ENCODE measurements at places on chromosomes 1 and 21. TPM values are rescaled to one million over a fixed set of nuclear protein-coding genes. Genes with fewer than 3 reads are reported as not detected.

- no peak for DNase-seq
These were observed 22.3 kb downstream of the ABCA4 start for GRCh38 chr1:94098585-94099111.

DNA sequence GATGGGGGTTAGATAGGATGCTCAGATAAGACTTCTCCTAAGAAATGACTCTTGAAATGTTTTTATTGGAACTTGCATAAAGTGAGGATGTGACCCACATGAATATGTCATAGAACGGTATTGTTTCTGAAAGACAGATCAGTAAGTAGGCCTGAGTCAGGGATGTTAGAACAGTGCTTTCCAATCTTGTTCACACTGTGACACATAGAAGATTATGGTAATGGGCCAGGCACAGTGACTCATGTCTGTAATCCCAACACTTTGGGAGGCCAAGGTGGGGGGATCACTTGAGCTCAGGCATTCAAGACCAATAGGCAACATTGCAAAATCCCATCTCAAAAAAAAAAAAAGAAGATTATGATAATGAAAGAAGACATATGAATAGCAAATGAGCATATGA, 32.9 kb downstream of the FMO4 start:
- no peak for DNase-seq

Gene JAK1
- total RNA-seq, result 37.5 TPM

DNA sequence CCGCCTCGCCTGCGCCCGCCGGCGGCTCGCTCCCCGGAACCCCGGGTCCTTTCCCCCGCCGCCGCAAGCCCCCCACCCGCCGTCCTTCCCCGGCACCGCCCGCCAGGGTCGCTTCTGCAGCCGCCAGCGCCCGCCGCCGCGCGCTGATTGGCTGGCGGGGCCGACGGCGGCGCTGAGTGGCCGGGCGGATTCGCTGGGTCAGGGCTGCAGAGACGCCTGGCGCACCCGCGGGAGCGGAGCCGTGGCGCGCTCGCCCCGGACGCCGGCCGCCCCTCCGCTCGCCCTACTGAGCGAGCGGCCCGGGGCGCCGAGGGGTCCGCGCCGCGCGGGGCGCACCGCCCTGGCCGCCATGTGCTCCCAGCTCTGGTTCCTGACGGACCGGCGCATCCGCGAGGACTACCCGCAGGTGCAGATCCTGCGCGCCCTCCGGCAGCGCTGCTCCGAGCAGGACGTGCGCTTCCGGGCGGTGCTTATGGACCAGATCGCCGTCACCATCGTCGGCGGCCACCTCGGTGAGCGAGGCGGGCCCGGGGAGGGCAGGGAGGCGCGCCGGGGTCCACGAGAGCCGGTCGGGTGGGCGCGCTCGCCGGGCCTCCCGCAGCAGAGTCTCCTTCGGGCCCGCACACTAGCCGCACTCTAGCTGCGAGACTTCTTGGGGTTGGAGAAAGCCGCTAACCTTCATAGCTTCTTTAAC, at the start of gene RIMKLA:
Gene RIMKLA (plus strand): TSS at position 207 of the 694 bp plus-strand sequence. CDS start 143 bp downstream, at position 350.
- DNase-seq, result peak; percentile 83

DNA sequence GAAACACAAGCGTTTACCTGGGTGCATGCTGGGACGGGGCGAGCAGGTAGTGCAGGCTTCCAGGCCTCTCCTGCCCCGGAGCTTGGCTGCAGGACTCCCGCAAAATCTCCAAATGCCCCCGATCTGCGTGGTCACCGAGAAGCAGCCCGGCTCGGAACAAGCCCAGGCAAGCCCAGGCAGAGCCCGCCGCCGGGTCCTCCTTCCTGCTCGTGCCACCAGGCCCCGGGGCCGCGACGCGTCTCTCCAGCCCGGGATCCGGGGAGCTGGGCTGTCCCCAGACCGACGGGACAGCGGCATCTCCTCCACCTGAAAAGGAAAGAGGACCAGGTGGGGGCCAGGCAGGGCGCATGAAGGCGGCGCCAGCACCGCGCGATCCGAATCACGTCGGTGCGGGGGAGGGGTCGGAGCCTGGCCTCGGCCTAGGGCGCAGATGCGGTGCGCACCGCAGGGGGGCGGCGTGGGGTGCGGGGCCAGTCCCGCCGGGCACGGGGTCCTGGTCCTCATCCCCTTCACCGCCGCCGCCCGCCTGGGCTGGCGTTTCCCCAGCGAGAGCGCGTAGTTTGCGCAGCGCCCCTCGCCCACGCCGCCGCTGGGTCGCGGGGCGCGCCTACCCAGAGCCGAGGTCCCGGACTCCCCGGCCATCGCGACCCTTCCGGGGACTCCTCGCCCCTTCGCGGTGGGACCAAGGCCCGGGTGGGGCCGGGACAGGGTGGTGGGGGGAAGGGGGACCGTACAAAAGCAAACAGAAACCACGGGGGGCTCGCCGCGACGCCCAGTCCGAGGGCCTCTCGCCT, 52.4 kb upstream of the H6PD start:
- peak; percentile 48 for DNase-seq

Gene IGSF5
- 1.2 TPM for total RNA-seq

GRCh38 chr21:40130476-40130875, 263.2 kb downstream of the PCP4 start:
- no peak for DNase-seq

GRCh38 chr1:41486371-41487125, 2.1 kb upstream of the EDN2 start:
- no peak for DNase-seq

GRCh38 chr1:160646711-160647328, at the start of gene SLAMF1:
Gene SLAMF1 (minus strand): TSS chr1:160647044. CDS start chr1:160646945, 99 bp downstream.
- no peak for DNase-seq

- no peak for DNase-seq
These were observed 583.2 kb upstream of the B3GALT2 start for GRCh38 chr1:193769651-193770050.

DNA sequence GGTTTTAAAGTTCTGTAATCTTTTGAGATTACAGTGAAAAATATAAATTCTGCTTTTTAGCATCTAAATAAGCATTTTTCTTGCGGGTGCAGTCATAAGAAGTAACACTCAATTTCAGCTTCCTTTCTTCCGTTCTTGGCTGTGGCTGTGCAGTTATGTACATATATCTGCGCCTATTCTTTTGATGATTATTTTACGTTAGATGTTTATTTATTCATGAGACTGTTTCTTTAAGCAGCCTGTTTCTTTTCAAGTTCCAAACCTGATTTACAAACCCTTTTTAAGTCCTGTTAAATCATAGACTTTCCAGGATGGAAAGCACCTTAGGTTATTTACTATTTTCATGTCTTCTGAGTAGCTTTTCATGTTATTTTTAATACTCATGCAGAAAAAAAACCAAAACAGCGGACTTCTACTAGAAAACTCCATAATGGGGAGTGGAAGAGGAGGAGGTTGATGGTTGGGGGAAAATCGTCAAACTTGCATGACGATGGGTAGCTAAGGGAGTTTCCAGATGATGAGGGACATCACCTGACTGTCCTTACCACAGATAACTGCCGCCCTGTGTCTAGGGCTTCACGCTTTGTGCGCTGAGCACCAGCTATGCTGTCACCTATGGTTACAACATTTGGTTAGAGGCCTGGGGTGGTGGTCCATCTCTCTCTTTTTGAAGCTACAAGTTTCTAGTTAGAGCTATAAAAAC, 2.6 kb downstream of the PRDM2 start:
- DNase-seq, result no peak
